GM12864 (cell line): ENCODE measurements at places on chromosomes 1 and 21.

DNA sequence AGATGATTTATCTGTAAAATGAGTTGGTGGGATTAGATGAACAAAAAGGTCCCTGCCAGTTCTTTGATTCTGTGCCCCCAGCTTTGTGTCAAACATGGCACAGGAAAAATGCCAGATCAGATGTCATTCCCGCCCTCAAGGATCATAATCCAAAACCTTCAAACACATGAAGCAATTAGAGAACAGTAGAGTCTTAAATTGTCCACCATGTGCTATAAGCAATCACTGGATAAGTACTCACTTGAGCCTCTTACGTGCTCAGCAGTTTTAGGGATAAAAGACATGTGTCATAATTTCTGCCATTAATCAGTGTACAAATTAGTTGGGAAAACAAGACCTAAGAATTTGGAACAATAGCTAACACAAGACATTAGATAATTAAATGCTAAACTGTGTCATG, 15.4 kb upstream of the KIAA0040 start:
- no peak for DNase-seq

GRCh38 chr1:33562563-33562962, 90.1 kb downstream of the ZSCAN20 start:
- no peak for DNase-seq

DNA sequence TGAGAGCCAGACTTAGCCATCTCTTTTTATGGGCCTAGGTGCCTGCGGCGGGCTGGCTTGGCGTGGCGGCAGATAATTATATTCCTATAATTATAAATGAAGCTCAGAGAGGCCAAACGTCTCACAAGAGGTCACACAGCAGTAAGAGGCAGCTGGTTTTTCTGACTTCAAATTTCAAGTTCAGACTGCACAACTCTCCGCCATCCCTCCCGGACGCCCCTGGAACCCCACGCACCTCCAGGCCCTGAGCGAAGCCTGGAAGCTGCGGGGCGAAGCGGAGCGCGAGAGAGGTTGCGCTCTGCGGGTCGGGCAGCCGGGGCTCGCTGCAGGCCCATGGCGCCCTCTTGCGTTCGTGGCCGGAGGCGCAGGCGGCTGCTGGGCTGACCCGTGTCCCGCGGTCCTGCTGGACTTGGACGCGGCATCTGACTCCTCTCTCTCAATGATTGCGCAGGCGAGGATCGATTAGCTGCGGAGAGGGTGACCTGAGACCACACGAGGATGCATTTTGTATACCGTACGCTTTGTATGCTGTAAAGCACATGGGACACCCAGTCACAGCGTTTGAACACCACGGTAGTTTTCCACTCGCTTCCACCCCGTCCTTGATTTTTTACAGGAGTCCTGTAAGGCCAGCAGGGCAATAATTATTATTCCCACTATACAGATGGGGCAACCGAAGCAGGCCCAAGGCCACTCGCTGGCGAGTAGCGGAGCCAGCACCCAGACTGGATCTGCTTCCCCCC, 272.7 kb downstream of the FOXD2 start:
- no peak for DNase-seq

DNA sequence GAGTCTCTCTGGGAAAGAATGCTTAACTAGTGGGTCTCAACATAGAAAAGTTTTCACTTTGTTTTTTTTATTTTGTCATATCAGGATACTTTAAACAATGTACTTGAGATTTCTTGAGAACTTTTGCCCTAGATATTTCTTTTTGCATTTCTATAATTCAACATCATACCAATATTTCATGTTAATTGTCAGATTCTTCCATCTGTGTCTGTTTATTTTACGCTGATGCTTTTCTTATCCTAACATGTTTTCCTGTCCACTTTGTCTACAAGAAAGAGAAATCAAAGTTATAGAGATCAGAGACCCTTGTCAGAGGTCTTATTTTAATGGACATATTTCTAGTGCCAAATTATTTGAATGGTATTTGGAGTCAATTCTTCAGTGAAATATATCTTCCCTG, 95.5 kb upstream of the B3GALT2 start:
- DNase-seq: no peak

DNA sequence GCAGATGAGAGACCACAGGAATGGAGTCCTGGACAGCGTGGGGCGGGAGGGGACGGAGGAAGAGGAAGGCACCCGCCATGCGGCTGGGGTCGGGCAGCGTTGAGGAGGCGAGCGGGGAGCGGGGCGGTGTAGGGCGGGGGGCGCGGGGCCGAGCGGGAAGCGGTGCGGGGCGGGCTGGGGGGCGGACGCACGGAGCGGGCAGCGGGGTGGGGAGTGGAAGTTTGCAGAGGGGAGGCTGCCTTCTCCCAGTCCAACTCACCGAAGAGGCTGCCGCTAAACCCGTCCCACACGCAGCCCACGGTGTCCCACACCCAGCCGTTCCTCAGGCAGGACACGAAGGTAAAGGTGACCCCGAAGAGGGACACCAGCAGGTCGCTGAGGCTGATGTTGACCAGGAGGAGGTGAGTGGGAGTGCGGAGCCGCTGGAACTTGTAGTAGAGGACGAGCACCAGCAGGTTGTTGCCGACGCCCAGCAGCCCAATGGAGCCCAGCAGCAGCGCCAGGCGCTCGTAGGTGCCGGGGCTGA, 483 bp downstream of the CHML start:
- no peak for DNase-seq

DNA sequence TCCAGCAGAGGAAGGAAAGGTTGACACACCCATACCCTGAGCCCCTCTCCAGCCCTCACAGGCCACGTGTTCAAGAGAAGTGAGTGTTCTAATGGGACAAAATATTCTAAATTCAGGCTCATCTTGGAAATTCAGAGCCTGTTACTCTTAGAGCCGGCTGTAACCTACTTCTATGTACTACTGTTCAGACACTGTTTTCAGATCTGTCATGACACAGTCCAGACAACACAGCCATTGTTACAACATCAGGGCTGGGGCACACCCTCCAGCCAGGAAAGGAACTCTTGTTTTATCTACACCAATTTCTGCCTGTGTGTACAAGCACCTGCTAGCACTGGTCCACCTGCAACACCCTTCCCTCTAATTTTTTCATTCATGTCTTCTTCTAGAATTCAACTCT, 145.4 kb upstream of the C8B start:
- no peak for DNase-seq

DNA sequence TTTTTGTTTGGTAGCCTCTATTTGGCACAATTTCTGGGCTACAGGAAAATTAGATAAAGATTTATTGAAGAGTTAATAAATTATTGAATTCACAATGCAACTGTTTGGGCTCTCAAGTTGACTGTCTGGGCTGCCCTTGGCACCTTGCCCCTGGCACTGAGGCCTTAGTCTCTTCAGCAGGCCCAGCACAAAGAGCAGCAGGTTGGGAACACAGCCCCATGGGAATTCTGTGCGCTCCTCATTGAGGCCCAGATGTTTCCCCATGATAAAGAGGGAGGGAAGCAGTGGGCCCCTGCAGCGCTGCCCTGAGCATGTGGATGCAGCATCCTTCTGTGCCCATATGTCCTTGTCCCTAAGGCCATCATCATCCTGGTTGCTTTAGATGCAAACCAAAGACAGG, 2.9 kb downstream of the CRNN start:
- DNase-seq: no peak

GRCh38 chr1:109272831-109273547, 10.0 kb downstream of the PSRC1 start:
- DNase-seq: no peak

- DNase-seq: no peak
Measured at GRCh38 chr1:242670019-242670418, 145.5 kb upstream of the PLD5 start.

GRCh38 chr21:41425954-41426675, at the start of gene MX1:
Gene MX1, plus strand, starts transcription at chr21:41426239. Its CDS starts 5,832 bp downstream, at chr21:41432071.
- peak; percentile 82 for DNase-seq

DNA sequence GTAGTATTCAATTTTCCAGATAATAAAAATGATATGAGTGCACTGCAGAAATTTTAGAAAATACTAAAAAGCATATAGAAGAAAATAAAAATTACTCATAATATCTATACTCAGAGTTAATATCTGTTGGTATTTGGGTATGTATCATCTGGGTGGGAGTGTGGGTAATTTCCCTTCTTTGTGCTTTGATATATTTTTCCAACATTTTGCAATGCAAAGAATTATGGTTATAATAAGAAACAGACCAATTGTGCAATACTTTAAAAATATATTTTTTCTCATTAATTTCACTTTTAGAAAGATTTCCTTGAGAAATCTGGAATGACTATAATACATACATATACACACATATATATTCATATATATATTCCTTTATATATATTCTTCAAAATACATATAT, 665.7 kb downstream of the ADGRL2 start:
- DNase-seq: no peak

- DNase-seq: no peak
Measured at GRCh38 chr1:244820131-244820530, 15.3 kb upstream of the COX20 start.

DNA sequence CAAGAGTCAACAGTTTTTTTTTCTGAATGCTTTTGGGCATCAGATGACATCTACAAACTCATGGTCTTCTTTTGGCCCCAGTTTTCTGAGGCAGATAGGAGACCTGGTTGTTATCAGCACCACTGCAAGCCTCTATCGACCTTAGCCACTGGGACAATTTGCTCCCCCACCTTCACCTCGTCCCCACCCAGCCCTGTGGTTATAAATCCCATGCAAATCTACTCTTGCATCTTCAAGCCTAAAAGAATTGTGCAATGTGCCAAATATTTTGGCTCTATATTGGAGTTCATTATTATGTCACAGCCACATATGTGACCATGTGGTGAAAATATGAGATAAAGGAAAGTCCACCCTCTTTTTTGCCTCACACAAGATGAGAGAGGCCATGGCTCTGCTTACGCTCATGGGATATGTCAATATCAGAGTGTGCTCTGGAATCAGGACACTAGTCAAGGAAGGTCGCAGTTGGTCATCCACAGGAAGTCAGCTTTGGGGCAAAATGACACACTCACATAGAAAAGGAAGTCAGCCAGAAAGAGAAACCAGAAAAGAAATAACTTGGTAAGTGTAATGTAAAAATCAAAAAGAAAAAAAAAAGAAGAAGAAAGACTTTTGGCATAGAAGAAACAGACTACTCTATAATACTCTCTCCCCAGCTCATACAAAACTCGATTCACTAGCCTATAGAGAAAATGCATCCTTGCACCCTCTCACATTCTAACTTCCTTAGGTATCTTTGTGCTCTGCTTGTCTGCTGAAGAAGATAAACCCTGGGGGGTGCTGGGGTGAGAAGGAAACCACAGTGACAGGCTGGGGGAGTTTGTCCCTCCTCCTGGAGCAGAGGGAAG, 21.2 kb downstream of the SLC30A10 start:
- DNase-seq: no peak

GRCh38 chr1:243543501-243543900, 287.7 kb downstream of the SDCCAG8 start:
- no peak for DNase-seq

- DNase-seq: no peak
Measured at GRCh38 chr1:179322557-179322956, 29.0 kb downstream of the SOAT1 start.

DNA sequence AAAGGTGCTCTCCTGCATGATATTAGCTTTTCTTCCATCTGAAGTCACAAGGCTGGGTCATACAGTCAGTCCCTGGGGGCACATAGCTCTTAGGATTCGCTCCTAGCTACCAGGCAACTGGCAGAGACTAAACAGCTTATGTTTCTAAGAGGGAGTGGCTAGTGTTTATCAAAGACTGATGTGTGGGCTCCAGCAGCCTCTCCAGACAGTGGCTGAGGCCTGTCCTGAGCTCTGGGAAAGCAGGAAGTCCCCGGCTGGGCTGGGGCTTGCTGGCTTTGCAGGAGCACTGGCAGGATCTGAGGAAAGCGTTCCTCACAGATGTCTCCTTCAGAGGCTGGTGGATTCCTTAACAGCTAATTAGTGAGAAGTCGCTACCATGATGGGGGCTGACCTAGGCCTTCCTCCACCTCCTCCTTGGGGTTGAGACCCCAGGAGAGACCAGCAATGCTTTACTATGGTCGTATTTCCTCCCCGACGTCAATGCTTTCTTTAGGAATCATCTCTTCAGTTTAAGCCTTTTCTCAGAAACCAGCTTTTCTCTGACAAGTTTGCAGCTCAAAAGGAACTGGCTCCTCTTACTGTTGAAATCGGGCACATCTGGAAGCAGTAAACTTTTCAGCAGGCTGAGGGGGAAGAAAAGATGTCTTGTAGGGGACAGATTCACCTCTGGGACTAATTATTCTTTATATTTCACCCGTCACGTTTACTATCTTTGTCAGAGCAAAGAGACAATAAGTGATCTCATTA, 33.5 kb upstream of the HHAT start:
- no peak for DNase-seq

DNA sequence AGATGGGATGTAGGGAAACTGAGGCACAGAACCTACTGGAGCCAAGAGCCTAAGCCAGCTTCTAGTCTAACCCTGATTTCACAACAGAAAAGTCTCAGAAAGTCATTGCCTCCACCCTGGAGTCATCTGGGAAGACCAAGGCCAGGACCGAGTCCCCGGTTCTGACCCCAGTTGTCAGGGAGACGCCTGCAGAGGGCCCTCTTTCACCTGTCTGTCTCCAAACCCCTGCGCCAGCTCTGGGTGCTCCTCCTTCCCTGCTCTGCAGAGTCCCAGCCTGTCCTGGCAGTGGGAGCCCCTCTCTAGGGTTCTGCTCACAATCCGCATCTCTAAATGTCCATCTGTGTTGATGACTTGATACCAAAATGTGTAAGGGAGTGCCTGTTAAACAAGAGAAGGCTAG, 149.7 kb downstream of the PGBD5 start:
- DNase-seq: no peak

DNA sequence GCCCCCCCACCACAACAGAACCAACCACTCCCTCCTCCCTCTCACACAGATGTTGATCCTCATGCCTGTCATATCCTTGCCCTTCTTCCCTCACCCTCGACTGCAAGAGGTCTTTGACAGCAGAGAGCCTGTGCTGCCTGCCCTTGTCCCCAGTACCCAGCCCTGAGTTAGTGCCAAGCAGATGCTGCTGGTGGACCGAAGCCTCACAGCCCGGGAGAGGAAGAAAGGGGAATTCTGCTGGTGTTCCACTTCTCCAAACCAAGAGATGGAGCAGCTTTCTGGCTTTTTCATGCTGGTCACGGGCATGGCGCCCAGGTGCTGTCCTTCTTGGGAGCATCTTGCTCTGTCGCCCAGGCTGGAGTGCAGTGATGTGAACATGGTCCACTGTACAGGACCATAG, 69.1 kb downstream of the SLC66A1 start:
- DNase-seq: no peak

- DNase-seq: no peak
Measured at GRCh38 chr1:15573477-15573876, 11.4 kb downstream of the AGMAT start.

GRCh38 chr1:4700801-4701200, 46.4 kb downstream of the AJAP1 start:
- DNase-seq: no peak

DNA sequence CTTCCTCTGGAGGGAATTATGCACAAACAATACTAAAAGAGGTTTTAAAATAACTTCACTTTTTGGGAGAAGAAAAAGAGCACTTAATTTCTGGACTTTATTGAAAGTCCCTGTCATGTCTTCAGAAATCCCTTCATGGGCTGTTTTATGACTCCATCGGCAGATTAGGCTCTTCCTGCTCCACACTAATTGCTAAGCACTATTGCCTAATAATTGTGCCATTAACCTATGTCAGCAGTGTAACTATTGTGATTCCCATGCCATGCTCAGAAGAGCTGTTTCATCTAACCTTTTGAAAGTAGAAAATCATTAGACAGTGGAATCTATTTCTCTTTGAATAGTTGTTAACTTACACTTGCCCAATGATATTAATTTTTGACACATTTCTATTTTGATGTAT, 489.3 kb upstream of the RUNX1 start:
- DNase-seq: no peak
